MG63 (cell line): ENCODE measurements at places on chromosomes 1 and 21. TPM values are rescaled to one million over a fixed set of nuclear protein-coding genes. Genes with fewer than 3 reads are reported as not detected.

GRCh38 chr1:38848071-38848470 is 11.5 kb downstream of the RRAGC start:
- DNase-seq = no peak

DNA sequence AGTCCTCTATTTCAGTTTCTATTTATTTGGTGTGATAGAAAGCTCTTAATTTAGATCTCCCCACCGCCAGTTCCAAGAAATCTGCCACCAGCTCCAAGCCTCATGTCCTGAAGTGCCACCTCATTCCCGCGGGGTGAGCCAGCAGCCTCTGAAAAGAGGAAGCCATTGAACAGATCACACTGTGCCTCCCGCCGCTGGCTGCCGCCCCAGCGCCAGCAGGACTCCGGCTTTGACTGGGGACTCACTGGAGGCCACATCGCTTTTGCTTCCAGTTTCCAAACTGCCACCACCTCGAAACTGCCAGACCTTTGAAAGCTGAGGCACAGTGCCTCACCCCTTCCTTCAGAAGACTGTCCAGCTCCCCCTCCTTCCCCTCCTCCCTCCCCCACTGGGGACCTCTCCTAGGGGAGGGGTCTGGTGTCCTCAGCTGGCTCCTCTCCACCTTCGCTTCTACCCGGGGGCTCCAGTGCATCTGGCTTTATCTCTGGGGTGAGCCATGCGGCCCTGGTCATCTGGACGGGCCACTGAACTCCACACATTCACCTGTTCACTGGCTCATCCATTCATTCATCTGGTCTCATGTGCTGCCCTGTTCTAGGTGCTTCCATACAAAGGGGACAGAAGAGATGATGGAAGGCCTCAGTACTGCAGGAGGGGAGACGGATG is 58.9 kb downstream of the VPS26C start:
- no peak for DNase-seq

DNA sequence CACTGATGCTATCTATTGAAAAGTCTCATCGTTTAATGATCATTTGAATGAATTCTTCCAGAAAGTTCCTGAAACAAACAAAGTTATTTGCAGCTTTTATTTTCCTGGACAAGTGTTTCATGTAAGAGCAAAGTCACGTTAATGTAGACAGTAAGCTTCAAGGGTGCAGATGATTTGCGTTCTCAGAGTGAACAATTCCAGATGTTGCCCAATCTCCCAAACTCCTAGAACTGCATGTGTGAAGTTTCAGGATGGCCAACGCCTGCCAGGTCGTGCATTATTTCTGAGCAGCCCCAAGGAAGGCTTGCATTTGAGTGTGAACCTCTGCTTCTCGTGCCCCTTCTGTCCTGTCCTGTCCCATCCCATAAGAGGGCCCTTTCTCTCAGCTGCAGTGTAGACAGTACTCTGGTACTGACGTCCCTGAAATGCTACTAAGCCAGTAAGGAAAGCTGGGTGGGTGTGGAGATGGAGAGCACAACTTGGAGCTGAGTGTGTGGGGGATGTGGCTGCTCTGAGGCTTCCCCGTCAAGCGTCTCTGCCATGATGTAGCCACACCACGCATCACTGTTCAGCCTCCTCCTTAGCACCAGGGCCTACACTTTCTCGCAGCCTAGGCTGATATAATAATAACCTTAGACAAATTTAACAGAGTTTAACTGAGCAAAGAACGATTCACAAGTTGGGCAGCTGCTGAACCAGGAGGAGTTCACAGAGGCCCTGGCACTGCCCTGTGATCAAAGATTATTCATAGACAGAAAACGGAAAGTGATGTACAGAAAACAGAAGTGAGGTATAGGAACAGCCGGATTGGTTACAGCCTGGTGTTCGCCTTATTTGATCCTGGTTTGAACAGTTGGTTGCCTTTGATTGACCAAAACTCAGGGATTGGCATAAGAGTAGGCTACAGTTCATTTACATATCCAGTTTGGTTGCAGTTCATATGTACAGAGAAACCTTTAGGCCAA is 50.4 kb downstream of the RHOU start:
- DNase-seq = no peak

PTAFR gene
- total RNA-seq = 0.49 TPM in 1 of 2 replicates, not detected in the other

GRCh38 chr1:2982615-2983318 is 38.5 kb upstream of the ACTRT2 start:
- DNase-seq = no peak

- no peak for DNase-seq
Observed at GRCh38 chr1:46526691-46527291, 24.7 kb downstream of the KNCN start.

- DNase-seq = no peak
Observed at GRCh38 chr1:53754484-53755312, 15.7 kb upstream of the GLIS1 start.

DNA sequence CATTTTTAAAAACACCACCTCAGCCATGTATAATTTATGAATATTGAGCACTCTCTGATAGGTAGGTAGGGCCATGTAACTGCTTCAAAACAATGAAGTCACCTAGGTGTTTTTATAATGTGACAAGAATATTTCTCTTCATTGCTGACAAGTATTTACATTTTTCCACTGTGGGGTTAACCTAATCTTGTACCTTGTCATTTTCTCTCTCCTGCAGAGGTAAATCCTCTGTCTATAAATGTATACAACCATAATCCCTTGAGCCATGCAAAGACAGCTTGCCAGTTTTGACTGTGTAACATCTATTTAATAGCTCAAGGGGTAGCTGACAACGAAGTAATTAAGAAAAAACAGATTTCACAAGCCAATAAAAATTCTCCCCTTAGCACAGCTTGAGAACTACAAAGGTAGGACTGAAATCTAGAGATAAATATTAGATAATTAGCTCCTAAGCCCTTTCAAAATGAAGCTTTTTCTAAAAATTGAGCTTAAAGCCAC is 137.6 kb upstream of the POGK start:
- DNase-seq = no peak

CHTOP gene
- 61.0 and 72.4 TPM in 2 replicates for total RNA-seq

GRCh38 chr1:36572906-36573305 is 90.2 kb upstream of the CSF3R start:
- no peak for DNase-seq

SH2D1B gene
- not detected in 2 replicates for total RNA-seq

DNA sequence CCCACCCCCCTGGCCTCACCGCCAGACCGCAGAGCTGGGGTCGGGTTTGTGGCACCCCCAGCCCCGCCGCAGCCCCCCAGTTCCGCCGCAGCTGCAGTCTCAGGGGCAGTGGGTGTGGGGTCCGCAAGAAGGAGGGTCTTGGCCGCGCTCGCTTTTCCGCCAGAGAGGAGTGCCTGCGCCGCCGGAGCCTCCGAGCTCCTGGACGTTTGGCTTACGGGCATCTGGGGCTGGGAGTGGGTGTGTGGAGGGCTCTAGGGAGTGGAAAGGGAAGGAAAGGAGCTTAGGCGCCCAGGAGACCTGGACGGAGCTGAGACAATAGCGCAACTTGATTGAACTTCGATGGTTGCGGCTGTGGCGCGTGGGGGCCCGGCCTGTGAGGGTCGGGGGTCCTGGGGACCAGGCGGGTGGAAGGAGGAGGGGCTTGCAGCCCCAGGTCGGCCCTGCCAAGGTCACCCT is 88.8 kb upstream of the IPO9 start:
- DNase-seq = no peak

GRCh38 chr1:222095606-222096475 is 354.0 kb upstream of the DUSP10 start:
- DNase-seq = no peak

- DNase-seq = peak; percentile 65
Observed at GRCh38 chr1:8439015-8439702, 121.2 kb downstream of the SLC45A1 start.

GRCh38 chr21:44752671-44753235 is 41.4 kb upstream of the TSPEAR start:
- DNase-seq = no peak

NBPF12 gene
- 1.2 and 4.8 TPM in 2 replicates for total RNA-seq

DNA sequence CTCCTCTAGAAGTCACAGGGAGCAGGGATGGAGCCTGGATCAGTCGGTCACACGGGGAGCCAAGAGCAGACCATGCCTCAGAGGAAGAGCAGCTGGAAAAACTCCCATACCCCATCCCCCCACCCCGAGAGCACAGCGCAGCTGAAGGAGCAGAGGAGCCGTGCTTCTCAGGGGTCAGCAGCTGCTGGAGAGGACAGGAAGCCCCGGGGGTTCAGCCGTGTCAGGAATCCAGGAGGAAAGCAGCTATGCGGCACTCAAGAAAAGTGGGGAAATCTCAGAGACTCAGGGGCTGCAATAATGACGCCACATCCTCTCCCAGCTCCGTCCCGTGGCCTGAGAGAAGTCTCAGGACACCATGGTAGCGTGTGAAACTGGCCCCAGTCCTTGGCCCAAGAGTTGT is 102.3 kb downstream of the NPHP4 start:
- no peak for DNase-seq

THEM5 gene
- not detected in 2 replicates for total RNA-seq

CCDC17 gene
- not detected in 2 replicates for total RNA-seq

- DNase-seq = no peak
Observed at GRCh38 chr1:110205591-110206155, 4.4 kb upstream of the KCNC4 start.

- no peak for DNase-seq
Observed at GRCh38 chr1:10168912-10169514, 41.4 kb upstream of the KIF1B start.

SMIM11 gene
- total RNA-seq = 7.9 and 12.3 TPM in 2 replicates

DNA sequence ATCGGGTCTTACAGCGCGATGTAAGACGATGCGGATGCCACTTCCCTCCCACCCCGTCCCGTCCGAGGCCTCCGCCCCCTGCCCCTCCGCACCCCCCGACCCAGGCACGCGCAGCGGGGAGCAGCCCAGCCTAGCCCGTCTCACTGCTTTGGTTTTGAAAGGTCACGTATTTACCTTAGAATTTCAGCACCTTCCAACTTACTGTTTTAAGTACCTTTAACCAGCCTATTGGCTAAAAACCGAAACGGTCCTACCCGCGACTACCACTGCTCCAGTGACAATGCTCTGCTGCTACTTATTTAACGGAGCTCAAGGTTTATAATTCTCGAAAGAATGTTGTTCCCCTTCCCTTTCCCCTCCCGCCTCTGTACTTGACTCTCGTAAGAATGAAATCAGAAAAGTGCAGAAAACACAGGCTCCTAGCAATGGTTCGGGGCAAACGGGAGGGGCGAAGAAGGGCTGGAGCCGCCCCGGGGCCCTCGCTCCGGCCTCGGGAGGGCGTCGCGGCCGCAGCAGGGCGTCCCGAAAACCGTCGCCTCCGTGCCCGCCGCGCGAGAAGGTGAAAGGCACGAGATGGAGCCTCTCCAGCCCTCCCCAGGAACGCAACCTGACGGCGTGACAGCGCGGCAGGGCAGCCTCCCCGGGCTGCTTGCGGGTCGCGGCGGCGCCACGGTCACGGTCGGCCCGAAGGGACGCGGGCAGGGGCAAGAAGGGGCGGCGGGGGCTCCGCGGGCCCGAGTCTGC is 667 bp downstream of the TMEM50B start:
- peak; percentile 22 for DNase-seq

LAPTM5 gene
- total RNA-seq = 0.30 TPM in 1 of 2 replicates, not detected in the other

PROX1 gene
- total RNA-seq = not detected in 2 replicates

TEDDM1 gene
- total RNA-seq = not detected in 2 replicates

GRCh38 chr1:37078866-37079265 is 44.6 kb upstream of the GRIK3 start:
- no peak for DNase-seq

DNA sequence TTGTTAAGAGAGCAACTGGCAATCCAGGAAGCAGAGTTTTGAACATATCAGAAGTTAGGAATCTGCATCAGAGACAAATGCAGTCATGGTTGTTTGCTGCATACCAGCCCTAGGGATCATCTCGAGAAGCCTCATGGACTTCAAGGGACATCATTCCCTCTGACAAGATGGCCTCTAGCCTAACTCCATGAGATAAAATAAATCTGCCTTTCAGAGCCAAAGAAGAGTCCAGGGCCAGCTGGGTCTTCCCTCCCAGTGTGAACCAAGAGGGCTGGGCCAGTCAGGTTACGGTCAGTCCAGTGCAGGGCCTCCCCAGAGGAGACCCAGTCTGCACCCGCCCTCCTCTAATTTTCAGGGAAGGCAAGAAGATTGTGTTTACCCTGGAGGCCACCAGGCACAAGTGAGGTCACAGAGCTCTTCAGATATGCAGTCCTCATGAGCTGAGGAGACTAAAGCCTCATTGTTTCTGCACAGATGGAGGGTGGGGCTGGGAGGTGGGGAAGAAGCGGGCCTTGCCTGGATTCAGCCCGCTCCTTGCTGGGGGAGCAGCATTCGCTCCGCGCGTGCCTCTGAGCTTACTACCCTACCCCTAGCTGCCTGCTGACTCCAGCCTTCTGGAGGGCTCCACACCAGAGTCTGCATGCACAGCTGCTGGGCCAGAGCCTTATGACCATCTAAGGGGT is 52.8 kb downstream of the CAPN2 start:
- no peak for DNase-seq

- no peak for DNase-seq
Observed at GRCh38 chr1:74395571-74395970, 116.8 kb downstream of the LRRC53 start.

DNA sequence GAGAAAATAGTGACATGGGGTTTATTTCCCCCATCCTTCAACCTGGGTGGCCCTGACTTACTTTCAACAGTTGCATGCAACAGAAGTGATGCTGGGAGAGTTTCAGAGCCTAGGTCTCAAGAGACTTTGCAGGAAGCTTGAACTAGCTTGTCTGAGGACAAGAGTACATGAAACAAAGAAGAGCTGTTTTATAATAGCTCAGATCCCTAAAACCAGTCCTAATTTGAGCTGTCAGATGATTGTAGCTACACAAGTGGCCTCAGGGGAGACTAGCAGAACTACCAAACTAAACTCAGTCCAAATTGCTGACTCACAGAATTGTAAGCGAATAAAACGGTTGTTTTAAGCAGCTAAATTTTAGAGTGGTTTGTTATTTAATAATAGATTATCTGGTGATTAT is 17.1 kb downstream of the RC3H1 start:
- DNase-seq = no peak

SPRR3 gene
- not detected in 2 replicates for total RNA-seq

- no peak for DNase-seq
Observed at GRCh38 chr1:97128426-97128825, 406.8 kb downstream of the PTBP2 start.
